H4 (cell line): ENCODE measurements at places on chromosomes 5 and 9. TPM values are rescaled to one million over a fixed set of nuclear protein-coding genes. Genes with fewer than 3 reads are reported as not detected.

Gene SREK1IP1
- 6.1 and 6.8 TPM in 2 replicates for total RNA-seq

Gene GMCL2
- total RNA-seq: not detected in 2 replicates

Gene PCDHGA7
- 0.27 and 0.29 TPM in 2 replicates for total RNA-seq

Gene PDGFRB
- total RNA-seq: 21.6 and 30.1 TPM in 2 replicates

Gene PCDHGB3
- total RNA-seq: 0.87 and 1.2 TPM in 2 replicates

Gene HTR4
- not detected in 2 replicates for total RNA-seq

Gene TMOD1
- 1.3 and 1.8 TPM in 2 replicates for total RNA-seq

Gene TMEM232
- 0.66 and 1.7 TPM in 2 replicates for total RNA-seq

Gene SV2C
- 0.04 TPM in 1 of 2 replicates, not detected in the other for total RNA-seq

Gene PCDHB11
- 4.5 and 5.6 TPM in 2 replicates for total RNA-seq

Gene IPPK
- 6.1 and 12.8 TPM in 2 replicates for total RNA-seq

Gene C9orf43
- total RNA-seq: 1.1 TPM in 1 of 2 replicates, not detected in the other

Gene TXNDC15
- total RNA-seq: 107 and 129 TPM in 2 replicates

Gene GLRA1
- total RNA-seq: not detected in 2 replicates

DNA sequence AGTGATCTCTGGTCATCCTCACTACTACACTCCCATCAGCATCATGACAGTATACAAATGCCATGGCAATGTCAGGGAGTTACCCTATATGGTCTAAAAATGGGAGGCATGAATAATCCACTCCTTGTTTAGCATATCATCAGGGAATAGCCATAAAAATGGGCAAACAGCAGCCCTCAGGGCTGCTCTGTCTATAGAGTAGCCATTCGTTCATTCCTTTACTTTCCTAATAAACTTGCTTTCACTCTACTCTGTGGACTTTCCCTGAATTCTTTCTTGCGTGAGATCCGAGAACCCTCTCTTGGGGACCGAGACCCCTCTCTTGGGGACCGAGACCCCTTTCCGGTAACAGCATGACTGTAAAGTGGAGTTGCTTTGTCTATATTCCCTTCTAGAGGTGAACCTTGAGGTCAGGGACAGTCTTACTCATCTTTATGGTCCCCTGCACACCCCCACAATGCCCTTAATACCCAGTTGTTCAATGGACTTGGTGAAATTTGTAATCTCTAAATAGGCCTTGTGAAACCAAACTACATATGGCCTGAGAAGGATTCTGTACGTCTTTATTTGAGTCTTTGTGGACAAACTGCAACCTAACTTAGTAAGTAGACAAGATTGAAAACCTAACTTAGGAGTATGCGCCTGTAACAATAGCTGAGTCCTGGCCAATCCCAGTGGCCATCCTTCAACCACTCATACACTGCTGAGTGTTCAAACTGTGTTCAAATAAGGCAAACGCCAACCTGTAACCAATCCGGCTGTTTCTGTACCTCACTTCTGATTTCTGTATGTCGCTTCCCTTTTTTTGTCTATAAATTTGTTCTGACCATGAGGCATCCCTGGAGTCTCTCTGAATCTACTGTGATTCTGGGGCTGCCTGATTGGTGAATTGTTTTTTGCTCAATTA, 32.3 kb upstream of the UBTD2 start:
- DNase-seq: no peak

DNA sequence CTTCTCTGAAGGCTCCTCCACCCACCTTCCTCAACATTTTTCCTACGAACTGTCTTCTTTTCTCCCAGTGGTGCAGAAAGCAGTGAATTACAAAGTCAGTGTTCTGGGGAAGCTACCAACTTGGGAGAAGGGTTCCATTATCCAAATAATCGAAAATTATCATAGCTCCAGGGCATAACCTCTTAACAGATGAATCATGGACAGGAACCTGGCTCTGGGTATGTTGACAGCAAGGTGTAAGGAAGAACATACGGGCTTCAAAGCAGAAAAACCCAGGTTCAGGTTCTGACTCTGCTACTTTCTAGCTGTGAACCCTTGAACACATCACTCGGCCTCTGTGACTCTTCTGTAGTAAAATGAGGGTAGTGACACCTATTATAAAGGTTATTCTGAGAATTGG, 351.3 kb downstream of the ENC1 start:
- DNase-seq: no peak

DNA sequence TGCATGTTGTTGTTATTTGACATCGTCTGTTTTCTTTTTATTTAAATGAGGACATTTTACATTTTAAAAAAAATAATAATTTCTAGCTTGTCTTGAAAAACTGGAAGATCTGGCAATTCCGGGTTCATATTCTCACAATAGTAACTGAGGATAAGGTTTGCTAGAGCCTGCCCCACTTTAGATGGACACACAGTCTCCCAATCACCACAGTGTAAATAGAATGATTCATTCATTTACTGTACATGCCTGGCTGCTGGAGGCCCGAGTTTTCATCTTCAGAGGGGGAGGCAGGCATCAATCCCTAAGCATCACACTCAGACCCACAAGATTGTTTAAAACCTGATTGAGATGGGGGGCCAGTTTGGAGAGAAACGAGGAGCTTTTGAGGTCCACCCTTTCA, 2039.7 kb upstream of the WWC1 start:
- DNase-seq: peak; percentile 70

- peak; percentile 84 for DNase-seq
These were observed 357.8 kb downstream of the NFIB start for GRCh38 chr9:13956107-13956506.

- no peak for DNase-seq
These were observed 17.9 kb downstream of the HSD17B4 start for GRCh38 chr5:119470105-119470763.

DNA sequence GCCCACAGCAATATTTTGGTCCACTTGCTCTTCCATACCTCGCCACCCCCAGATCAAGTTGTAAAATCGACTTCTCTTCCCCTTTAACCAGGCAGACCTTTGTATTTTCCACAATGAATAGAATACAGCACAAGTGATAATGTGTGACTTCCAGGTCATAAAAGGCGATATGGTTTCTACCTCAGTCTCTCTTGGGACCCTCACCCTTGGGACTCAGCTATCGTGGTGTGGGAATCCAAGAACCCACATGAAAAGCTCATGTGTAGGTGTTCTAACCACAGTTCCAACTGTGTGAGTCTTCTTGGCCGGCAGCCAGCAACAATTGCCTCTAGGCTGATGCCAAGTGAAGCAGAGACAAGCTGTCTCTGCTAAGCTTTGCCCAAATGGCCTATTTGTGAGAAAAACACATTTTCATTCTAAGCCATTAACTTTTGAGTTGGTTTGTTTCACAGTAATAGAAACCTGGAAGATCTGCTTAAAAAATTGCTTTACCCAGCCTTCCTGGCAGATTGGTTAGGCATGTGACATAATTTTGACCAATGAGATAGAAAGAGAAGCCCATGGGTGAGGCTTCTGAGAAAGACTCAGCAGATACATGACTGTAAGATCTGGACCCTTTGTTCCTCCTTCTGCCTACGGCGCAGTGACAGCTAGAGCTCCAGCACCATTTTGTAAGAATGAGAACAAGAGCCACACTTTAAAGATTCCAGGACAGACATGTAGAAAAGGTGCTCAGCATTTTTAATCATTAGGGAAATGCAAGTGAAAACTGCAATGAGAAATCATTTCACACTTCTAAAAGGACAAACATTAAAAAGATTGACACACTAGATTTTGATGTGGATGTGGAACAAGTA, 18.3 kb upstream of the MLLT3 start:
- DNase-seq: peak; percentile 27

DNA sequence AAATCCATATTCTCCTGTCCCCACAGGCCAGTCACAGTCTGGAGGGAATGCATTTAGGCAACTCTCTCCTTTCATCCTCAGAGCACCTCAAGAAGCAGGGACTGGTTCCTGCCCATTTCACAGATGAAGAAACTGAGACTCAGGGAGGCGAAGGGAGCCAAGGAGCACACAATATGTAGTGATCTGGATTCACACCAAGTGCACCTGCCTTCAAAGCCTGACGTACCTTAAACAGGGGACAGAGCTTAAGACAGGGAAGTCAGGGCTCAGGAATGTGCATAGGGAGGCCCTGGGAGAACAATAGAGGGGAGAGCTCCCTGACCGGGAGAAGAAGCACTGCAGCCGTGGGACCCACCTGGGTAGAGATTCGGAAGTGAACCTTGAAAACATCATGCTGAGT, 83.0 kb downstream of the GABBR2 start:
- no peak for DNase-seq

DNA sequence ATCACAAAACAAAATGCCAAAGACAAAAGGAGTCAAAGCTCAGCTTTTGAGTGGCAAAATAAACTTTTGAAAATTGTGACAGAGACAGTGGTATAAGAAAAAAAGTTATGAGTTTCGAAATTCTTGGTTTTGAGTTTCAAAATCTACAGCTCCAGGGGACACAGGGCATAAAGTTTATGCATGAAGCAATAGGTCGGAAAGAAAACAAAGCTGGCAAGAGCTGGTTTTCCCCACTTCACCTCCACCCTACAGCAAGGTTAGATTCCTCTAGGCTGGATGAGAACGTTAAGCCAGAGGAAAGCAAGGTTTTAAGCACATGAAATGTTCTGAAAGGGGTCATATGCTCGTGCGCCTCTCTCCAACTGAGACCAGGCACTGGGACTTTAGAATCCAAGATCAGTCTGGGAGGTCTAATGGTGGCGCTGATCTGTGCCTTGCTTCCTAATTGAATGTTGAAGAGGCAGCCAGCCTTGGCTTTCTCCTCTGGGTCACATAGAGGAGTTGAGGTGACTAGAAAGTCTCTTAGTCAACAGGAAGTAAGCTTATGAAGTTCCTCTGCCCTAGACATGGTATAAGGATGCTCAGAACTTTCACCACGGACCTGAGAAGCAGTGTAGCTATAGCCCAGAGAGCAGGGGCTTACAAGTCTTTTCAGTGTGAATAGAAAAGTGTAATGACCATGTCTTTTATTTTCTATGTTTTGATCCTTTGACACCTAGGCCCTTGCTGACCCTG, 167.7 kb upstream of the DMAC1 start:
- no peak for DNase-seq

- peak; percentile 71 for DNase-seq
These were observed at the start of the genes GBA2 and RGP1 for GRCh38 chr9:35748858-35749514. GBA2 (minus strand) TSS chr9:35749228; CDS start chr9:35748704, 524 bp downstream. RGP1 (plus strand) TSS chr9:35749287; CDS start chr9:35749756, 469 bp downstream.

DNA sequence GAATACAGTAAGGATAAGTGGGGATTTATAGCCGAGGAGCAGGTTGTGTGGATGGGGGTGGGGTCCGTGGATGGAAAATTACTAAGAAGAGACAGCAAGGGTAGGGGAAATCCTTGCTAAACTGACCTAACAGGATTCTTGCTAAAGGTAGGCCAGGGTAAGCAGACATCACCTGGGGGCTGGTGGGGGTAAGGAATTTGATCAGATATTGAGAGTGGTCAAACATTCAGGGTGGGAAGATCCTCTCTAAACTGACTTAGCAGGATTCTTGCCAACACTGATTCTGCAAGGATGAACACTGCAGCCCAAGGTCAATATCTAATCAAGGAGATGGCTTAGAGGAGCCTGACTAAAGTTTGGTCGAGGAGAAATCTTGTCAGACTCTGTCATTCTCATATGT, 2.7 kb upstream of the PLGRKT start:
- DNase-seq: no peak

DNA sequence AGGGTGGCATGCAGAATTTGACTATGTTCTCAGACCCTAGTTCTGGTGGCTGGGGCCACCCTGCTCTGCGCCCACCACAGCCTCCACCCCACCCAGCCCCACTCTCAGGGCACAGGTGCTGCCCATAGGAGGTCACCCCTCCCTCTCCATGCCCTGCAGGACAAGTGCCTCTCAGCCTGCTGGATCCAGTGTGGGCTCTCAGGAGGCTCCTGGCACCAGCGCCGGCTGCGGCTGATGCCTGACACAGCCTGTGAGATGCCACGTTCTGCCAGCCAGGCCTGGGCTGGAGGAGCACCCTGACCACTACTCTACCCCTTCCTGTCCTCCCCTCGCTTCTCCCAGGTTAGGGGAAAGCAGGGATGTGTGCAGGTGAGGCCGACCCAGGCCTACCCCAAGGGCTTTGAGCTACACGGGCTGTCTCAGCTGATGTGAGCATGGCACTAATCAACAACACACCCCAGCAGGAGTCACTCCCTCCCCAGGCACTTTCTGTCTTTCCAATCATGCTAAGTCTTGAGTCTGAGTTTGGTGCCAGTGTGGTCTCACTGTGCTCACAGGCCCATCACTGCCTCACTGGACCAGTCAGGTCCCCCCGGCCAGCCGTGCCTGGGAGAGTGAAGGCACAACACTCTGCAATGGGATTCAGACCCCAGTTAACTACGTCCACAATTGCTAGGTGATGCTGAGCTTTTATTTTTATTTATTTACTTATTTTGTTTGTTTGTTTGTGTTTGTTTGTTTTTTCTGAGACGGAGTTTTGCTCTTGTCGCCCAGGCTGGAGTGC, 12.1 kb upstream of the BARX1 start:
- DNase-seq: no peak

- DNase-seq: peak; percentile 85
These were observed 2.7 kb downstream of the NXNL2 start for GRCh38 chr9:88537761-88538091.

DNA sequence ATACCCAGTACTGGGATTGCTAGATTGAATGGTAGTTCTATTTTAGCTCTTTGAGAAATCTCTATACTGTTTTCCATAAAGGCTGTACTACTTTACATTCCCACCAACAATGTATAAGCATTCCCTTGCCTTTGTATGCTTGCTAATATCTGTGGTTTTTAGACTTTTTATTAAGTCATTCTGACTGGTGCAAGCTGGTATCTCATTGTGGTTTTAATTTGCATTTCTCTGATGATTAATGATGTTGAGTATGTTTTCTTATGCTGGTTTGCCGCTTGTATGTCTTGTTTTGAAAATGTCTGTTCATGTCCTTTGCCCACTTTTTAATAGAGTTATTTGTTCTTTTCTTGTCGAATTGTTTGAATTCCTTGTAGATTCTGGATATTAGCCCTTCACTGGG, 512.7 kb upstream of the PAPPA start:
- peak; percentile 9 for DNase-seq

DNA sequence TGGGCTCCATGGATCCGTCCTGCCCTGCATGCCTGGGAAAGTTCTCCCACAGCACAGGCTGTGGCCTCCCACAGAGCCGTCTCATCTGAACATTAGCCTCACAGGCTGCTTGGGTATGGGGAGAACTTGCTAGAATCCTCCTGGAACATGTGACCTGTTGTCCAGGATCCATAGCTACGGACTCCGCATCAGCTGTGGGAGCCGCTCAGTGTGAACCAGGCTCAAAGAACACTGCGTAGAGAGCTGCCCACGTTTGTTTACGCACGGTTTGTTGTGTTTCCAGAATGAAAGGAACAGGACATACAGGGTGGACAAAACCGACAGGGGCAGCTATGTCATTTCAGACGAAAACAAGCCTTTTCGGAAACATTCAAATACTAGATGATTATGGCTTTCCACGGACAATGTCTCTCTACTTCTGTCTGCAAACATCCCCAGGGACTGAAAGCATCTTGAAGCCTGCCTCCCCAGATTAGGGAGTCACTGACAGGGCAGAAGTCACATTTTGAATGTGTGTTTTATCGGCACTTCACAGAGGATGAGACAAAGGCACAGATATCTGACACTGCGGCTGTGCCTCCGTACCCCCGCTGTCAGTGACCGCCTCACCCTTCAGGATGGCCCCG, 390.3 kb downstream of the GADD45G start:
- DNase-seq: no peak
